Activated CD8-positive, alpha-beta T cell treated with anti-CD3 and anti-CD28 coated beads, Interleukin-2, amount 10 ng/mL, durations not matched to agents 7 days and 5 days (primary cell): ENCODE measurements at places on chromosomes 13 and 19.

DNA sequence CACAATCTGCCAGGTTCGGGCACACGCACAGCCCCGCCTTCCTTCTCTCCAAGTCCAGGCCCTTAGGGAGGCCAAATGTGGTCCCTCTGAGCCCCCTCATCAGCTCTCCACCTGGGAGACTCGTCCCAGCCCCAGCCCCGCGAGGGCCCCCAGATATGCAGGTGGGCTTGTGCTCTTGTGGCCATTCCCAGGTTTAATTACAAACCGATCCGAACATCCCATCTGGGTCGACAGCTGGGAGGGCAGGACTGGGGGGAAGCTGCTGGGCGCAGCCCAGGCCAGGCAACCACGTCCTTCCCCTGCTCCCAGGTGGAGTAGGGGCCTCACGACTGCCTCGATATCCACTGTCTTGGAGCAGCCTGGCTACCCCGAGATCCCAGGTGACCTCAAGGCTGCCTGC lies 7.5 kb upstream of the C2CD4C start:
- no peak overlapping the region for H3K27ac ChIP-seq
- no peaks in the 10 kb centered on the region for H3K4me1 ChIP-seq
- DNase-seq, result no peak
- no peak overlapping the region for H3K4me3 ChIP-seq
- H3K36me3 ChIP-seq, result no peaks in the 10 kb centered on the region

- H3K27me3 ChIP-seq, result no peaks in the 10 kb centered on the region
- no peak overlapping the region for H3K27ac ChIP-seq
- no peaks in the 10 kb centered on the region for H3K36me3 ChIP-seq
- no peaks in the 10 kb centered on the region for H3K4me1 ChIP-seq
- no peak overlapping the region for H3K4me3 ChIP-seq
These were observed 984.8 kb upstream of the MIR17HG start for GRCh38 chr13:90362707-90363106.

DNA sequence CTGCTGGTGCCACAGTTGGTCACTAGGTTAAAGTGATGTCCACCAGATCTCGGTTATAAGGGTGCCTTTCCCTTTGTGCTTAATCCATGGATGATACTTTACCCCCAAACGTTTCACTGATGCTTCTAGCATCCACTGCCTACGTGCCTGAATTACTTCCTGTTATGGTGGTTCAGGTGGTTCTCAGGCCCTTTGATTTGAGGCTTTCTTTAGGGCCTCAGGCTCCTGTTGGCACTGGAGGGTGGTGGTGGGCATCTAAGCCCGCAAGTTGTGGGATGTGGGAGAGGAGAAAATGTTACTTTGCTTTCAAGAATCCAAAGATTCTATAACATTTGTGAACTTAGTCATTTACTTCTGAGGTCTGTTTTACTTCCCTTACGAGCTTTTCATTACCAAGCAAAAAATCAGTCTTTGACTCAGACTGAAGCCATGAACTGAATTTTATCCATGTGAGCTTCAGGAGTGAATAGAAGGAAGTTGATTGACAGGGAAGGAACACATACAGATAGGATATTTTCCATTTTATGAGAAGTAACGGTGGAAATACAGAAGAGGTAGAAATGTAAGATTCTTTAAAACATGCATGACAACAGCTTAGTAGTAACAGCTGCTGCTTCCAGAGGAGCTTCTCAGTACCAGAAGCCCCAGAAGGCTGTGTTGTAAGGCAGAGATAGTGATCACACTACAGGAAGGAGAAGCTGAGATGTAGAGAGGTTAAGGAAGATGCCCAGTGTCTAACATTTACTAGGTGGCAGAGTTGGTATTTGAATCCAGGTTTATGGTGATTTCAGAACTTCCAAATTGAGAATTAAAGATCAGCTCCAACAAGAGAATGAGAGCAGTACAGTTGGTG lies 65.0 kb downstream of the ARHGEF7 start:
- peak; percentile 44 for DNase-seq
- peaks cover 77% of the 10 kb centered on the region for H3K36me3 ChIP-seq
- peak overlapping the region; percentile 91 for H3K27ac ChIP-seq

GRCh38 chr13:27660511-27660910 lies 38.8 kb downstream of the POLR1D start:
- no peaks in the 10 kb centered on the region for H3K27me3 ChIP-seq
- DNase-seq, result no peak
- H3K4me1 ChIP-seq, result no peaks in the 10 kb centered on the region

GRCh38 chr13:45055198-45055901 lies 65.0 kb upstream of the GTF2F2 start:
- H3K27ac ChIP-seq, result no peak overlapping the region
- H3K4me3 ChIP-seq, result no peak overlapping the region
- peaks cover 19% of the 10 kb centered on the region for H3K27me3 ChIP-seq
- H3K36me3 ChIP-seq, result no peaks in the 10 kb centered on the region
- H3K4me1 ChIP-seq, result peaks cover 13% of the 10 kb centered on the region

GRCh38 chr13:113973218-113974164 lies at the start of gene C13orf46:
Gene C13orf46 (minus strand): TSS chr13:113974076. CDS start chr13:113973997, 79 bp downstream.
- H3K4me1 ChIP-seq, result no peaks in the 10 kb centered on the region
- no peak within 1 kb of the TSS for H3K4me3 ChIP-seq
- no peak for DNase-seq
- H3K36me3 ChIP-seq, result peaks cover 14% of the 10 kb centered on the region
- H3K27me3 ChIP-seq, result no peaks in the 10 kb centered on the region

DNA sequence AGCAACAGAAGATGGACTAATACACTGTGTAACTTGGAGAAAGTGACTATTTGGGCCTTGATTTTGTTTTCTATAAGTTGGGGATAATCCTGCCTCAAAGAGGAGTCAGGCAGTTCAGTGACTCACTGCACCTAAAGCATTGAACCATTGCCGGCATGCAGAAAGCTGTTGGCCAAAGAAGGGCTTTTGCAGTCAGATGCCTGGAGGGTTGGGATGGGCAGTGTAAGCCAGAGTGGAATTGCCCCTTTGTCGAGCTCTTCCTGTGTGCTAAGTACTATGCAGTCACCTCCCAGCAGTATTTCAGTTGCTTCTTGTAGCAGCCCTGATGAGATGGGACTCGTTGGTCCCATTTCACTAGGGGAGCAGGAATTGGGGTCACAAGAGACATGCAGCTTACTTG lies 11.1 kb downstream of the ZNF473 start:
- H3K4me1 ChIP-seq, result peaks cover 3% of the 10 kb centered on the region
- H3K36me3 ChIP-seq, result peaks cover 64% of the 10 kb centered on the region
- no peaks in the 10 kb centered on the region for H3K27me3 ChIP-seq
- no peak for DNase-seq
- H3K27ac ChIP-seq, result no peak overlapping the region
